GM12878 (cell line): ENCODE measurements at places on chromosomes 3 and 15.

DNA sequence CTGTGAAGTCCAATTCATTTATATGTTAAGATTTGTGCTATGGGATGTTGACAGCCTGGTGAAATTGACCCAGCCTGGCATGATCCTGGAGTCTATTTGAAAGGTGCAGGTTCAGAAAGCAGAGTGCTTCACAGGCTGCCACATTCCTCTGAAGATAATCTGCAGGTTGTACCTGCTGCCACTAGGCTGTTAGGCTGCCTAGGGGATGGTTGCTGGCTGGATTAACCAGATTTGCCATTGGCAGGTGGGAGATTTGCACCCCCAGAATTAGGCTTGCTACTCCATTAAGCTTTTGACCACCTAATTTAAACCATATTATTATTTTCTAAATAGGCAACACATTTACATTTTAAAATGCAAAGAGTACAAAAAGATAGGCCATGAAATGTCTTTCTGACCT lies 85.8 kb upstream of the RASGRP1 start:
- DNase-seq: no peak

GRCh38 chr15:70609889-70610288 lies 153.5 kb downstream of the UACA start:
- DNase-seq: no peak

GRCh38 chr3:9837701-9838582 lies 5.9 kb downstream of the RPUSD3 start:
- DNase-seq: no peak

DNA sequence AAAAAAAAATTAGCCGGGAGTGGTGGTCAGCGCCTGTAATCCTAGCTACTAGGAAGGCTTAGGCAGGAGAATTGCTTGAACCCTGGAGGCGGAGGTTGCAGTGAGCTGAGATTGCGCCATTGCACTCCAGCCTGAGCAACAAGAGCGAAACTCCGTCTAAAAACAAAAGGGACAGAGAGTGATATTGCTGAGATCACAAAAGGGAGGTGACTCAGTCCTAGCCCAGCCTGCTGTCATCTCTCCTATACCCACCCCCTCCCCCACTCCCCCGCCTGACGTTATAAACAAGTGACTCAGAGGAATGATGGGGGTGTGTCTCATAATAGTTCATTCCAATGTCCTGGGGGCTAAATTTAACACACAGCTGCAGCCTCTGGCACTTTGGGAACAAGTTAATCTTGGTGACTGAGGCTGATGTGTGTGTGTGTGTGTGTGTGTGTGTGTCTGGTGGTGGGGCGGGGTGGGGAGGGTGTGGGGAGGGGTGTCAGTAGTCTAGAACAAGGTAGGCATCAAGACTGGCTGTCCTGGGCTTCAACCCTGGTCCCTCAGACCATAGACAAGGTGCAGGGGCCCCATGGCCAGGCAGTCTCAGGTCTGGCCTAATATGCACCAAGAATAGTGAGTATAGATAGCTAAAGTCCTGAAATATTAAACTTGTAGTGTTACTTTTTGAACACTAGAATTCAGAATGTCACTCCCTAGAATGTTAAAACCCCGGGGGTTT lies 1.3 kb upstream of the KLHL40 start:
- DNase-seq: no peak
